AG04450 (cell line): ENCODE measurements at places on chromosomes 2 and 18.

- no peak for DNase-seq
Measured at GRCh38 chr2:28063492-28063962, 173.0 kb downstream of the BABAM2 start.

GRCh38 chr2:157868993-157869392 is 7.1 kb downstream of the ACVR1 start:
- DNase-seq = no peak

GRCh38 chr18:48441405-48441881 is 32.3 kb upstream of the ZBTB7C start:
- DNase-seq = no peak

DNA sequence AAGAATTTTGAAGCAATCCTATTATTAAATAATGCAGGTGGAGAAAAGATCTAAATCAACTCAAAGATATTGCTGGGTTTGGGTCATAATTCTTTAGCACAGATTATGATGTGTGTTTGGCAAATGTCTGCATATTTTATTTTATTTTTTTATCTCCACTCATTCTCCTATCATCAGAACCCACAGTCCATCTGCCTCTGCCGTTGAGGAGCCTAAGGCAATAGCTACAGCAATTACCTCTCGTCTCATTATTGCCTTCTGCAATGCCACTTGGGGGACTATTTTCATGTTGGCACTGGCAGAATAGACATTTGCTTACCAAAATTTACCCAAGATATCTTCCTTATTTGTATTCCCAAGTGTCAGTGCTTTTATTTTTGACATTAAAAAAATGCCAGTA is 815.9 kb upstream of the CNTNAP5 start:
- DNase-seq = no peak

GRCh38 chr2:69717861-69718273 is 24.1 kb upstream of the ANXA4 start:
- no peak for DNase-seq

GRCh38 chr18:10074110-10074509 is 160.3 kb downstream of the VAPA start:
- no peak for DNase-seq

- no peak for DNase-seq
Measured at GRCh38 chr2:12131975-12132374, 385.5 kb downstream of the LPIN1 start.

GRCh38 chr2:65554765-65555591 is 122.6 kb upstream of the SPRED2 start:
- DNase-seq = no peak

DNA sequence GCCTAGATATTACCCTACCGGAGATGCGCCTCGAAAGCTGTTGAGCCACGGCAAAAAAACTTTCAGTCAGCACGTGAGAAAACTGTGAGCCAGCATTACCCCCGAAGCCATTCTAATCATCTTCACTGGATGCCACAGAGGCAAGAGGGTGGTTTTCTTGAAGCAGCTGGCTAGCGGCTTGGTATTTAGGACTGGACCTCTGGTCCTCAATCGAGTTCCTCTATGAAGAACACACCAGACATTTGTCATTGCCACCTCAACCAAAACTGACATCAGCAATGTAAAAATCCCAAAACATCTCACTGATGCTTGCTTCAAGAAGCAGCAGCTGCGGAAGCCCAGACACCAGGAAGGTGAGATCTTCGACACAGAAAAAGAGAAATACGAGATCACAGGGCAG is 52.8 kb upstream of the SLC66A3 start:
- DNase-seq = no peak
